ENCODE measurements at places on chromosomes 1 and 21.

DNA sequence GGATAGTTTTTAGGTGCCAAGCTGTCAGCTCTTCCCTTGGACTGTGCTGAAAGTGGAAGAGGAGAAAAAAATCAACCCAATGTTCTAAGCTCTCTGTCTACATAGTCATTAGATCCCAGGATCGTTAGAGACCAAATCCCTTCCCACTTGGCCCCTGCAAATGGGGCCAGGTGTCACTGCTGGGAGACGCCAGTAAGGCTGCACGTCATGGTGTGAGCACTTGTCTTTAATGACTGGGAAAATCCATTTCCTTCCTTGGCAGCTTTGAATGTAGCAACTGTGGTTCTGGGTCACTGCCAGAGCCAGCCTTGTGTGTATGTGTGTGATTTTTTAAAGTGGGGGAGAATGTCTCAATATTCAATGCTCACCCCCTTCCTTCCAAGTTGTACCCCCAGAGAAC is 59.9 kb downstream of the MAN1C1 start:
- DNase-seq = peak; percentile 13

GRCh38 chr1:239511875-239512274 is 125.5 kb downstream of the CHRM3 start:
- no peak for DNase-seq

GRCh38 chr1:168096296-168097165 is 40.2 kb downstream of the GPR161 start:
- DNase-seq = no peak

DNA sequence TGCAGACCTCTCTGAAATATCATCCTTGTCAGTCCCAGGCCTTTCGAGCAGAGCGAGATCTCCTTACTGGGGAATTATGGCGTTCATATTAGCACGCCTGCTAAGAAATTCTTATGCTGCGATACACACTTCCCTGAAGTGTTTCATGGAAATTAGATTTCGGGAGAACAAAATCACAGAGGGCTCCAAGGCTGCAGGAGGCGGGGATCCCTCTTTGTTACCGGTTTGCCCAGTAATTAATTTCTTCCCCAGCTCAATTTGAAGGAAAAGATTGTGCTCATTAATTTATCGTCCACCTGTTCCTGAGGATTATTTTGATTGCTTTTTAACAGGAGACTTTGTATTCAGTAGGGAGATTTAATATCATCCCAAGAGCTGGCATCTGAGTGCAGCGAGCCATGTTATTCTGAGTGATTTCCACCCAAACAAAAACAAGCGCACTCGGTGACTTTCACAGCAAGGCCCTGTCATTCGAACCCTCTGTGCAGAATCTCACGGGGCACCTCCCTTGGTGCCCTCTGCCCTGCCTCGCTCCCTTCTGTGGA is 202.3 kb upstream of the GALNT2 start:
- DNase-seq = no peak

DNA sequence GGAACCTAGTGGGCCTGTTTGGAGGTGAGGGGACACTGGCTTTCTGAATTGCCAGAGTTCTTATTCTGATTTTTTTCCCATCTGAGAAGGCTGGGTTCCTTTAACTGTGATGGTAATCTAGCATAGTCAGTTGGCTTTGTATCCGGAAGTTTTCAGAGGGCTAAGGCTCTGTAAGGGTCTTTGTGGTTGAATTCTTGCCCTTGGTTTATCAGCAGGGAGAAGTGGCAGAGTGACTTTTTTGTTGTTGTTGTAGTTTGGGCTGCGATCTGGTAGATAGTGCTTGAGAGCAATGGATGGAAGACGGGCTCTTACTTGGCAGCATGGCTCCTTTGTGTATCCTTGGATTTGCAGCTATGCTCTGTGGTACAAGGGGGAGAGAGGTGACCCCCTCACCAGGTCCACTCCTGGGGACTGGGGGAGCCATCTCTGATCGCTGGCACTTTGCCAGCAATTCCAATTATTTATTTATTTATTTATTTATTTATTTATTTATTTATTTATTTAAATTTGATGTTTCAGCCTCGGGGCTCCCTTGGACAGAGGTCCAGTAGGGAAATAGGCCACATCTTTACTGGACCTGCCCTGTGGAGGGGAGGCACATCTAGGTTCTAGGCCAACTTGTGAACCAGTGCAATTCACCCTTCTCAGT is 18.5 kb downstream of the TCP10L start:
- no peak for DNase-seq

- no peak for DNase-seq
Observed at GRCh38 chr1:95013950-95014574, 58.7 kb downstream of the ALG14 start.

- DNase-seq = no peak
Observed at GRCh38 chr21:35768187-35768586, 292.1 kb downstream of the SETD4 start.

DNA sequence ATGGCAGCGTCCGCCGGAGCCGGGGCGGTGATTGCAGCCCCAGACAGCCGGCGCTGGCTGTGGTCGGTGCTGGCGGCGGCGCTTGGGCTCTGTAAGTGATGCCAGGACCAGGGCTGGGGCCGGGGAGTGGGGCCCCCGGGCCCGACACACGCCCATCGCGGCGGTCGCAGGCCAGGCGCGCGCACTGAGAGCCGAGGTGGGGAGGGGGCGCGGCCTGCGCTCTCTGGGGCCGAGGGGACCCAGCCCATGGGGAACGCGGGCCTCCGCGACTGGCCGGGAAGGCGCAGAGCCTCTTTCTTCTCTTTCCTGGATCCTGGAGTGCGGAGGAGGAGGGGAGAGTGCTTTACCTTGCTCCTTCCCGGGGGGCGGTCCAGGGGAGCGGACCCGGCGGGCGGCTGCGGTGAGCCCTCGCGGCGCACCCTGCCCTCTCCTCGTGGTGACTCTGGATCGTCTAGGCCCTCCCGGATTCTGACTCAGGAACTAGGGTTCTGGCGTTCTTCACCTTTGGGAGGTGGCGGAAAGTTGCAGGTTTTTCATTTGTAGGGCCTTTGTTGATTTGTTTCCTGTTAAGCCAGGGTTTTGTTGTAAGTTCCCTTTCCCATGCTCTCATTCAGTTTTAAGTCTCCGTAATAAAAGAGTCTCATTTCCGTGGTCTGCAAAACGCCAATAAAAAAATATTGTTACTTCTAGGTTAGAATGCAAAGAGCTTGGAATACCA is 529 bp downstream of the MPZL1 start:
- DNase-seq = no peak

- DNase-seq = no peak
Observed at GRCh38 chr1:15337656-15338402, 71.9 kb upstream of the EFHD2 start.

- no peak for DNase-seq
Observed at GRCh38 chr1:181139631-181140061, 51.1 kb downstream of the IER5 start.

- DNase-seq = peak; percentile 42
Observed at GRCh38 chr1:222009105-222009730, 267.3 kb upstream of the DUSP10 start.

GRCh38 chr1:83095570-83095969 is 903.4 kb downstream of the TTLL7 start:
- DNase-seq = no peak

- DNase-seq = no peak
Observed at GRCh38 chr21:41064334-41064791, 103.6 kb upstream of the BACE2 start.

GRCh38 chr1:155909894-155910293 is 1.3 kb downstream of the RIT1 start:
- peak; percentile 20 for DNase-seq

GRCh38 chr1:66332548-66332901 is 201.4 kb upstream of the SGIP1 start:
- DNase-seq = no peak

GRCh38 chr1:25561421-25562100 is 18.2 kb downstream of the LDLRAP1 start:
- no peak for DNase-seq

GRCh38 chr1:115976921-115977498 is 697 bp downstream of the SLC22A15 start:
- DNase-seq = no peak

GRCh38 chr21:46004168-46004861 is 22.7 kb downstream of the COL6A1 start:
- DNase-seq = no peak

DNA sequence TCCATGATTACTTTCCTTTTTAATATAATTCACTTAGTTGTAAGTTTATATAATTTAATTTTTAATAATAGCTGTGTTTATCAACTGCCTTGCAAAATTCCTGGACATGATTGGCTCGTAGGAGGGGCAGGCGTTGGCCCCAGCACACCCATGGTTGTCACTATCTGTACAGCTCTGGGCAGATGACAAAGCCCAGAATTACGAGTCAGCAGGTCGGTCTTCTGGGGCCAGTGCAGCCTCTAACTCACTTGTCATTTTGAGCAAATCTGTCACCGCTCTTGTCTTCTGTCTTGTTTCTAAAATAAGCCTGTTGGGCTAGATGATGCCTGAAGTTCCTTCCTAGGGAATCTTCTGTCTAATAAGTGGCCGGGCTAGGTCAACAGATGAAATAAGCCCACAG is 21.4 kb upstream of the LRRC38 start:
- no peak for DNase-seq

DNA sequence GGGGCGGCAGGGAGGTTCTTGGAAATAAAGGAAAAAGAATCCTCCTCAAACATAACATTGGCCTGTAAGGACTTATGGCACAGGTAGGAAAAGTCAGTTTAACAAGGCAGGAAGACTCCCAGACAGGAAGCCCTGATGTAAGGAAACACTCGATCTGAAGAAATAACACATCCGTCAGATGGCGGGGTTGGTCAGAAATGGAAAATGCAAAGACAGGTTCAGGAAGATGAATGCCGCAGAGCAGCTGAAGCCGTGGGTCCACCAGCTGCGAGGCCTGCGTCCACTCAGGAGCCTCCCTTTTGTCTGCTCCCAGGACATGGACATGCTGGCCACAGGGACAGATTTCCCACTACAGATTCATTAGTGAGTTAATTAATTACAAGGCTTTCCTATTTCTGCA is 3.8 kb downstream of the RSPH1 start:
- DNase-seq = no peak

- no peak for DNase-seq
Observed at GRCh38 chr1:30920827-30921226, 12.3 kb upstream of the SDC3 start.

DNA sequence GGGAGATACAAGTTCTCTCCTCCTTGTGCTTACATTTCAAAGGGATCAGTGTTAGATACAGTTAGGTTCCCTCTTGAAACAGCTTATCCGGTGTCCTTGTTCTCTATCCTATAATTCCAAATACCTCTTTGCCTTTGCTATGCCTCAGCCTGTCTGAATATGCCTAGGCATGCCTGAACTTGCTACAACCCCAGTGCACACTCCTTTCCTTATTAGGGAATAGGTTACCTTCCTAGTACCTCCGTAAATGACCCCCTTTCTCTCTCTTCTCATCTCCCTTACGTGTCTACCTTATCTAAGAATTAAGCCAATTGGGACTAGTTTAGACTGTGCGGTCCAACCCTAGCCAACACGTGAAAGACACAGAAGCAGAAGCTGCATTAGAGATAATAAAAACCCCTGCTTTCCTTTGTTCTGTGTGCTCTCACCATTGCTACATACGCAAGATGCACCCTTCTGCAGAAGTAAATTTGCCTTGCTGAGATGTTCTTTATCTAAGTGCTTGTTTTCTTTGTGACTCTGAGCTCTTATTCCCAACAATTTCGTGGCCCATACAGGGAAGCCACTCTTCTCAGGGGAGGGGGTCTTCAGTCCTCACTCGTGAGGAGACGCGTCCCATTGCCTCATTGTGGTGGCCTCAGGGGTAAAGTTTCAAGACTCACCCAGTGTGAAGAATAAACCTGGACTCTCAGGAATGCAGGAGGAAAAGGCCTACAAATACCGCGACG is 802.1 kb downstream of the PLA2G4A start:
- no peak for DNase-seq

GRCh38 chr1:228062812-228063211 is 19.7 kb upstream of the ARF1 start:
- no peak for DNase-seq

- peak; percentile 42 for DNase-seq
Observed at GRCh38 chr1:113390871-113391648, 745 bp downstream of the MAGI3 start.

GRCh38 chr1:152108882-152109222 is 6.4 kb downstream of the TCHH start:
- no peak for DNase-seq

DNA sequence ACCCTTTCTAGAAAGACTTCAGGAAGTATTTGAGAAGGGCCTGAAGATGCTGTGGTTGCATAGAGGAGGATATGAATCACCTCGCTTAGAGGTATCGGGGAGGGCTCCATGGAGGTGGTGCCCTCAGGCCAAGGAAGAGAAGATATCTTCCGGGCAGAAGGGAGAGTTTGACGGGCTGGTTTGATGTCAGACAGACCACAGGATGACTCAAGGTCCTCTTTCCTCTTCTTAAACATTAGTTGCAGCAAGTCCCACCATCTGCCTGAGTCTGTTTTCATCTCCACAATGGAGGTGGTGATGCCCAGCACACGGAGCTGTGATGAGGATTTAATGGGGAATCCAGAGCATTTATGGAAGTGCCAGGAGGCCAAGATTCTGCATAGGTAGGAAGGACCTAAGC is 25.1 kb upstream of the RUNX3 start:
- peak; percentile 69 for DNase-seq

GRCh38 chr1:76939817-76940216 is 72.5 kb downstream of the ST6GALNAC5 start:
- no peak for DNase-seq

DNA sequence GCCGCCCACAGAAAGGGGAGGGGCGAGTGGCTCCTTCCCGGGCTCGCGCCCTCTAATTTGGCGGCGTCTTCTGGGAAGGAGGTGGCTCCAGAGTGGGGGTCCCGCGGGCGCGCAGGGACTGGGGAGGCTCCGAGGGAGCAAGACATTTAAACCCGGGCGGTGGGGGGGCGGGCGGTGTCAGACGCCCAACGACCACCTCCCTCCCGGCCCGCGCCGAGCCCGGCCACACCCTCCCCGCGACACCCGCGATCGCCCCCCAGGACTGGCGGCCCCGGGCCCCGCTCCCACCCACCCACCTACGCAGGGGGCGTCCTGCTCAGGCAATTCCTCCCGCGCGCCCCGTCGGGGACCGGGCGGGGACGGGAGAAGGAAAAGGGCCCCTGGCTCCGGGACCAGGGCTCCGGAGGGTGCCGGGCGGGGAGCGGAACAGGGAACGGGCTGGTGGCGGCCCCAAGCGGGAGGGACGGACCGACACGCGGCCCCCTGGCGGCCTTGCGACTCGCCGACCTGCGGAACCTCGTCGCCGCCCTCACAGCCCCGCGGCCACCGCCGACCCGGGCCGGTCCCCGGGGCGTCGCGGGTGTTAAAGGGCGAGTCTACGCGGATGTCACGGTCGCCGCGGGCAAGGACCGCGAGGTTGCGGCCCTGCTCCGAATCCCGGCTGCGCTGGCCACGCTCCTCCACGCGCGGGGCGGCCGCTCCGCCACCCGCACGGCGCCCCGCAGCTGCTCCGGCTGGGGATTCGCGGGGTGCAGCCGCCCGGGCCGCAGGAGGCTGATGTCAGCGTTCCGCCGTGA is 94.0 kb upstream of the FMN2 start:
- no peak for DNase-seq

- no peak for DNase-seq
Observed at GRCh38 chr1:16115468-16115983, 40.3 kb downstream of the EPHA2 start.
